Activated CD4-positive, alpha-beta memory T cell treated with anti-CD3 and anti-CD28 coated beads, Interleukin-2, amount 10 ng/mL, durations not matched to agents 7 days and 5 days (primary cell): ENCODE measurements at places on chromosomes 12 and 14. TPM values are rescaled to one million over a fixed set of nuclear protein-coding genes. Genes with fewer than 3 reads are reported as not detected.

DNA sequence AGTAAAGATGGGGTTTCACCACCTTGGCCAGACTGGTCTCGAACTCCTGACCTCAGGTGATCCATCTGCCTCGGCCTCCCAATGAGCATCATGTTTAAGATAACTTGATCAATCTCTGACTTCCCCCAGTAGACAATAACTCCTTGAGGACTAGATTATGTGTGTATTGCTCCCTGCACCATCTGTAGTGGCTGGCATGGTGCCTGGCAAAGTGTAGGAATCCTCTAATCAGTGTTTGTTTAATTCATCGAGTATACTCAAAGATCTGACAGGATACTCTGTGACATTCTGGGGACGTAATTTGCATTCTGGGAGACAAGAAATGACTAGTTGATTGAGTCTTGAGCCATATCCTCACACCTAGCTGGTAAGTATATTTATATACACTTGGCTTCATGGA lies 873.5 kb upstream of the TMEM132C start:
- DNase-seq: no peak

DNA sequence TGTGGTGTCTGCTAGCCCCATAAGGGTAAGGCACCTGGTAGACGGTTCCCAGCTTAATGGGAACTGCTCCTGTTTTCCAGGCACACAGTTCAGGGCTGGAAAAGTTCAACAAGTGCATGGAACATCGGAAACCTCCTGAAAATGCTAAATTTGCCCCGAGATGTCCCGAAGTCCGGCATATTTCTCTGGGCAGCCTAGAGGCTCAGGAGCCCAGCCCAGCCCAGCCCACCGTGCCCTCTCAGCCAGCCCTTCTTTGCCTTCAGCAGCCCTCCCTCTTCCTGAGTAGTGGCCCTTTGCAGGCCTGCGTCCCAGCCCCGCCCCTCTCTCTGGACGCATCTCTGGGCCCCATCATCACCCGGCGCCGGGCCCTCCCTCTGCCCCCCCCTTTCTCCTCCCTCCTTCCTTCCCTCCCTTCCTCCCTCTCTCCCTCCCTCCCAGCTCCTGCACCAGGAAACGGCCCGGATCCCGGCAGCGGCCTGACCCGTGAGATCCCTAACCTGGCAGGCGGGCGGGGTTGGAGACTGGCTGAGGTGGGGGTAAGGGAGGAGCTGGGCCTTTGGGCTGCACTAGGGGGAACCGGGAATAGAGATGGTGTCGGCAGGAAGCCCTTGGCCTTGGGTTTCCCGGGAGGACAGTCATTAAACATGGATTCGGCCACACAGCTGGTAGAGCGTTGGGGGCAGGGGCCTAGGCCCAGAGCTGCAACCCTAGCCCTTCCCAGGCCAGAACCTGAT lies at the start of gene BCL2L2:
TSS of gene BCL2L2 (plus strand) at position 422 of the 734 bp plus-strand sequence. CDS start 935 bp downstream, outside the sequence.
- DNase-seq: peak; percentile 31

DNA sequence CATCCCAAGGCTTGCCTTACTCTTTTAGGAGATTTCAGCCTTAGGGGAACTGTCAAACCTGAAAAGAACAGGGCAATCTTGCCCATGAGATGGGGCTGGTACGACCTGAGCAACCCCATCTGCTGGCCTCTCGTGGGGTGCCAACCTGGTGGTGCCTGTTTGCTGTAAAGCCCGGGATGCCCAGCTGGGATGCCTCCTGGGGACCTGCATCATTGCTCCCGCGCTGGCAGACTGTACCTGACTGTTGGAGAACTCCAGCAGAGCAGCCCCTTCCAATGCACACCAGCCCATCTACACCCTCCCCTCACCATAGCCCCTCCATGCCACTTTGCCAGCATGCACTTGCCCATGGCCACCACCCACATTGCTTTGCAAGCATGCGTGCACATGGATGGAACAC lies 335.7 kb downstream of the RPS29 start:
- DNase-seq: no peak

GRCh38 chr14:51518280-51518679 lies 133.4 kb upstream of the FRMD6 start:
- DNase-seq: no peak

- no peak for DNase-seq
These were observed 239.7 kb upstream of the BTG1 start for GRCh38 chr12:92385296-92385695.

GRCh38 chr12:131734336-131735152 lies 23.7 kb downstream of the SFSWAP start:
- DNase-seq: no peak

- no peak for DNase-seq
These were observed 5.6 kb downstream of the SLC11A2 start for GRCh38 chr12:51020448-51021182.

- DNase-seq: no peak
These were observed 308.1 kb upstream of the FLRT2 start for GRCh38 chr14:85221832-85222231.

The GLIPR1L1 gene
- total RNA-seq: not detected

DNA sequence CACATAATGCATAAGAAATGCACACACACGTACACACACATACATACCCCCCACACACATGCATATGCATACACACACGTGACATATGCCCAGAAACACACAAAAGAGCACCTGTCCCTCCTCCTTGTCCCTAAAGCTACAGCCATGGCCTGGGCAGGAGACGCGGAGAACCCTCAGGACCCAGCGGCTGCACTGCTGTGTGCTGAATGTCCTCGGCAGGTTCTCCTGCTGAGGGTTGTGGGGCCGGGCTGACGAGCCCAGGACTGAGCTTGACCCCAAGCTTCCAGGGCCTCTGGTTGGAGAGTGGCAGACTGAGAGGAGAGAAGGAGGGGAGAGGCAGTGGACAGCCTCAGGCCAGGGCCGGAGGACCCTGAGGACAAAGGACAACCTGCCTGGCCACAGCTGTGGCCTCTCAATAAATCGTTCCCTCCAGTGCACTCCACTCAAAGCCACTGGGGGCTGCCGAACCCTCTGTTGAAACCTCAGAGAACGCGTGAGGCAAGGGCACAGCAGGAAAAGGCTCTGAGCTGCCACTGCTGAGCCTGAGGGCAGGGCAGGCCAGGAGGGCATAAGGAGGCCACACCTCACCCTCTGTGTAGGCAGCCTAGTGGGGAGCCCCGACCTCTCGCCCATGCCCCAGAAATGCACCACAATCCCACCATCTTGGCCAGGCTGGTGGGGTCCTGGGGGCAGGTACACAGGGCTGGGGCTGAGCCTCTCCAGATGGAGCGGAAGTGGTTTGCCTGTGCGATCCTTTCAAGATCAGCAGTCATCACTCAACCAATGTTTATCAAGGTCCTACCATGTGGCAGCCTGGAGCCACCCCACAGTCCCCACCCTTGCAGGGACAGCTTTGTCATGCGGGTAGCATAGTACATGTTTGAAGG lies 3.1 kb downstream of the CACNA2D4 start:
- peak; percentile 66 for DNase-seq

- no peak for DNase-seq
These were observed 93.0 kb upstream of the MGAT4C start for GRCh38 chr12:86349196-86349595.

- no peak for DNase-seq
These were observed 1.8 kb downstream of the SDR39U1 start for GRCh38 chr14:24440606-24441399.

DNA sequence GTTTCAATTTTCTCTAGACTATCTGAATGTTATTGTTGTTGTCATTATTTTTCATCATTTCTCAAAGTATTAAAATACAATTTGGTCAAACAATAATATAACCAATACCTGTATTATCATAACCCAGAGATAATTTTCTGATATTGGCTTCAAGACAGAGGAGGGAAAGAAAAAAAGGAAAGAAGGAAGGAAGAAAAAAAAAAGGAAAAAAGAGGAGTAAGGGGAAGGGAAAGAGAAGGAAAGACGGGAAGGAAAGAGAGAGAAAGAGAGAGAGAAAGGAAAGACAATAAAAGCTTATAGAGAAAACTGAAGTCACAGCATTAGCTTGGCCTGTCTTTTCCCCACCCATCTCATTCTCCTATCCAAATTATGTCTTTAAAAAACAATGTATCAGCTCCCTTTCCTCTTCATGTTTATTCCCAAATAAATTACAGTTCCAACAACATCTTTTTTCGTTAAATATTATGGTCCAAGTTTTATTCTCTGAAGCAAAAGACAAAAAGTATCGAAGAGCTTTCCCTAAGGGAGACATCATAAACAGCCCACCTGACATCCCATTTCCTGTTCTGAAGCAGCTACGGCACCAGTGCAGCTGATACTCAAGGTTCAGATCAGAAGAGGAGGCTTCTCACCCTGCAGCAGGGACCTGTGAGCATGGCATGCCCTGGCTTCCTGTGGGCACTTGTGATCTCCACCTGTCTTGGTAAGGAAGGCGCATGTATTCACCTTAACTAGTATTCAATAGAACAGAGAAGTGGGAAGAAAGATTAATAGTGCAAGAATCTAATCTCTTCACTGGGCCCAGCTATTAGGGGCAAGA lies 308.3 kb downstream of the DAD1 start:
- no peak for DNase-seq

The GCH1 gene
- total RNA-seq: 70.3 TPM

DNA sequence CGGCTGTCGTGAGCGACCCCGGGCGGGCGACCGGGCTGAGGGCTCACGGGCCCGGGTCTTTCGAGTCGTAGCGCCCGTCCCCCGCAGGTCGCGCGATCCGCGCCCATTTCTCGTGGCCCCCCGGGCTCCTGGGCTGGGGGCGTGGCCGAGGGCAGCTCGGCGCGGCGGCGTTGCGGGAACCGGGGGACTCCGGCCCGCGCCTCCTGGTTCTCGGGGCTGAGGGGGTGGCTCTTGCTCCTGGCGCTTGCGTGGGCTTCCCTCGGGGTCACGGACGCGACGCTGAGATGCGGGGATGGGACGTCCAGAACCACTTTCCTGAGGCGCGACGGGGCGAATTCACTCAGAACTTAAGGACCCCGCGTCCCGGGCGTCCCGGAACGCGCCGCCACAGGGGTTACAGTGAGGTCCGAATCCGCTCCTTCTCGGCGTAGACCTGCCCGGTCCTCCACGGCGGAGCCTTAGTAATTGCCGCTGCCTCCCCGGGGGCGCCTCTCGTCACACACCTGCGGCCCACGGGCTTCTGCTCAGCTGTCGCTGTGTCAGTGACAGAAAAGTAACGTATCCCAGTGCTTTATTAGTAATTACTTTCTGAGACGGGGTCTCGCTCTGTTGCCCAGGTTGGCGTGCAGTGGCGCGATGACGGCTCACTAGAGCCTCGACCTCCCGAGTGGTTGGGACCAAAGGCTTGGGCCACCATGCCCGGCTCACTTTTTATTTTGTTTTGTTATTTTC lies 606 bp downstream of the EP400 start:
- DNase-seq: peak; percentile 44

DNA sequence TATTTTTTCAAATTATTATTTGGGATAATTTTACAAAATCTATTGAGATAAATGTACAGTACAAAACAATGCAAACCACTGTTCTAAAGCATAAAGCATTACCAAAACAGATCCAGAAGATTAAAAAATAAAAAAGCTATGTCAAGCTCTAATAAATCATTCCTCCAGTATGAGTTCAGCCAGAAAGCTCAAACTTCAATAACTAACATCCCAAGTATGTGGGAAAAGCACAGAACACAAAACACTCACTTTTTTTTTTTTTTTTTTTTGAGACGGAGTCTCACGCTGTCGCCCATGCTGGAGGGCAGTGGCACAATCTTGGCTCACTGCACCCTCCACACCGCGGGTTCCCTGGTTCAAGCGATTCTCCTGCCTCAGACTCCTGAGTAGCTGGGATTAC lies 11.3 kb downstream of the SAV1 start:
- no peak for DNase-seq

DNA sequence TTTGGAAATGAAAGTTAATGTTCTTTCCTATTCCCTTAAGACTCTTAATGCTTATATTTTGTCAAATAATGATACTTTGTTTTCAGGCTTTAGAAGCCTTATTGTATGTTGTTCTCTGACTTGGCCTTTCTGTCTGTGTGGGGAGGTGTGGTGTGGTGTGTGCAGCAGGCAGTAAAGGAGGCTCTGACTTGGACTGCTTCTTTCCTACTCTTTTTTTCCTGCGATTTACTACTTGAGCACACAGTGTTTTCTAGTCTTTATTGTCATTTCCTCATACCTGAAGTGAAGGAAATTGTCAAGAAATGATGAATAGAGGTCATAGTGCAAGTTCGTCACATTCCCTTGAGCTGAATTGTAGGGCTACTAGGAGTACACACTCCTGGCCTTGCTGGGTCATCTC lies 26.9 kb downstream of the PIWIL1 start:
- DNase-seq: no peak

DNA sequence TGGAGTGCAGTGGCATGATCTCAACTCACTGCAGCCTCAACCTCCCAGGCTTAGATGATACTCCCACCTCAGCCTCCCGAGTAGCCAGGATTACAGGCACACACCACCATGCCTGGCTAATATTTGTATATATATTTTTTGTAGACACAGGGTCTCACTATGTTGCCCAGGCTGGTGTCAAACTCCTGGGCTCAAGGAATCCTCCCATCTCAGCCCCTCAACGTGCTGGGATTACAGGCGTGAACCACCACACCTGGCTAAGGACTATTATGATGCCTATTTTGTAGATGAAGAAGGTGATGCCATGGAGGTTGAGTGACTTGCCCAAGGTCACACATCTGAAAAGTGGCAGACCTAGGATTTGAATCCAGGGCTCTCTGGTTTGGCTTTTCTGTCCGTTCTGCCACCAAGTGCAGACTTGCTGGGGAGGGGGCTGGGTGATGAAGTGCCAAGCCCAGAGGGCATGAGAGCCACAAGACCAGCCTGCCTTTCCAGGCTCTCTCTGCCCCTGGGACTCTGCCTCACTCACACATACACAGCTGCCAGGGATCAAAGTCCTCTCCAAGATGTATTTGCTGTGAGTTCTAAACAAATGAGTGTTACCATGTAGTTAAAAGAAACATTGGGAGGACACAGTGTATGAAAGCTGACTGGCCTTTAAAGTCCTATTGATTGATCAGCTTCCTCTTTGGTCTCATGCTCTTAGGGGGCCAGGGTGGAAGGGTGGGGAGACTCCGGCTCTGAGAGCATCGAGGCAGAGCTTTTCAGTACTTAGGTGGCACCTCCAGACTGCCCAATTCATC lies 21.3 kb upstream of the RBM19 start:
- no peak for DNase-seq

DNA sequence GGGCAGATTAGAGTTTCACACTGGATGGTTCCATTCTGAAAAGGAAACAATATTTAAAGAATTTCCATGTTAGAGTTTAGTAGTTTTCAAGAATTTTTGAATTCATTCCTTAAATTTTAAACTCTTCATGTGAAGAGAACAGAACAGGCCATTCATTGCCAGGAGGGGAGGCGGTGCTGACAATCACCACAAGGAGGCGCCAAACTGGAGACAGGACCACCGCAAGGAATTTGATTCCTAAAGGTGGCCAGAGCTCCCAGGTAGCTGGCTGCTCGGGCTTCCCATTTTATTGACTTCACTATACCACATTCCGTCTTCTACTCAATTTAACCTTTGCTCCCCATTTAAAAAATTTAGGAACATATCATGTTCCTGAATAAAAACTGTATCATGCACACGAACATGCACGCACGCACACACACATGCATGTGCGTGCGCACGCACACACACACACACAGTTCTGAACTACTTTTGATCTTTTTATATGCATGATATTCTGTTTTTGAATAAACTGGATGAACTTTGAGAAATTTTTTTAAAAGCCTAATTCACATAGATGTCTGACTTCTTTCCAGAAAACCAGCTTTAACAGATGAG lies 101.2 kb downstream of the NELL2 start:
- peak; percentile 56 for DNase-seq

The FAIM2 gene
- total RNA-seq: 0.78 TPM

The SLC7A7 gene
- 0.38 TPM for total RNA-seq

The PIANP gene
- not detected for total RNA-seq
